NCI-H187 (cell line): ENCODE measurements at places on chromosomes 1 and 21.

- DNase-seq = no peak
Observed at GRCh38 chr1:56153276-56153675, 426.1 kb downstream of the PLPP3 start.

DNA sequence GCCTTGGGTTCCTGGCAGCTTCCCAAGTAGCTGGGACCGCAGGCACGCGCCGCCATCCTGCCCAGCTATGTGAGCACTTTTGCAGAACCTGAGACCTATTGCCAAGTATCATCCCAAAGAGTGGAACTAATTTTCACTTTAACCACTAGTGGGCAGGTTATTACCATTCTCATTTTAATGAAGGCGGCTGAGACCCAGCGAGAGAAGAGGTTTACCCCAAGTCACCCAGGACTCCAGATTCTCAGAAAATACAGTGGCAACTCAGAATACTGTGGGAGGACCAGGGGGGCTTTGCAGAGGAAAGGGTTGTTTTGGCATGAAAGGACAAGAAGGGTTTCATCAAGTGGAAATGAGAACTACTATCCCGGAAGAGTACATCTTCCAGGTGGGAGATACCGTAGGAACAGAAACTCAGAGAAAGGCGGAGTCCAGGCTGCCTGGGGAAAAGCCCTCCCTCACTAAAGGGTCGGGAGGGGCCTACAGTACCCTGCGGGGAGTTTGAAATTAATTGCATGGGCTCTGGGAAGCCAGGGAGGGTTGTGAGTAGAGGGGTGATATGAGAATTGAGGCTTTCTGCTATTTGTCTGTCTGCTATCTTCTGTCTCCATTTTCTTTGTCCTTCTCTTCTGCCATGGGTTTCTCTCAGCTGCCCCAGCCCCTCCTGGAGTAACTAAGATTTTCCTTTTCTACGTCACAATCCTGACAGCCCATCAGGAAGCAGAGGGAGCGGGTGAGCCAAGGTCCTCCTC is 7.2 kb upstream of the SEMA4A start:
- peak; percentile 54 for DNase-seq

- no peak for DNase-seq
Observed at GRCh38 chr1:195965036-195965435, 643.2 kb downstream of the KCNT2 start.

DNA sequence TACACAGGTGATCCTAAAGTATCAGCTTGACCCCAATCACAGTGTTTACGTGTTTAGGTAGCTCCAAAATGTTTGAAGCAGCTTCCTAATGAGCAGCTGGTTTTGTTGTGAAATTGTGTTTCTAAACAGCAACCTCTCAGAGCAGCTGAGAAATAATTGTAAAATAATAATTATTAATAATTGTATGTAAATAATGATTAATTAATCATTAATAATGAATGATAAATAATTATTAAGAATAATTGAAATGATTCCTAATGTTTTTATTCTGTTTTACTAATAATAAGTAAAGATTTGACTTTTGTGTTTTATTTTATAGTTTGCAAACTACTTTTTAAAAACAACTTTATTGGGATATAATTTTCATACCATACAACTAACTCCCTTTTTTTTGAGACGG is 182.2 kb downstream of the URB2 start:
- no peak for DNase-seq

DNA sequence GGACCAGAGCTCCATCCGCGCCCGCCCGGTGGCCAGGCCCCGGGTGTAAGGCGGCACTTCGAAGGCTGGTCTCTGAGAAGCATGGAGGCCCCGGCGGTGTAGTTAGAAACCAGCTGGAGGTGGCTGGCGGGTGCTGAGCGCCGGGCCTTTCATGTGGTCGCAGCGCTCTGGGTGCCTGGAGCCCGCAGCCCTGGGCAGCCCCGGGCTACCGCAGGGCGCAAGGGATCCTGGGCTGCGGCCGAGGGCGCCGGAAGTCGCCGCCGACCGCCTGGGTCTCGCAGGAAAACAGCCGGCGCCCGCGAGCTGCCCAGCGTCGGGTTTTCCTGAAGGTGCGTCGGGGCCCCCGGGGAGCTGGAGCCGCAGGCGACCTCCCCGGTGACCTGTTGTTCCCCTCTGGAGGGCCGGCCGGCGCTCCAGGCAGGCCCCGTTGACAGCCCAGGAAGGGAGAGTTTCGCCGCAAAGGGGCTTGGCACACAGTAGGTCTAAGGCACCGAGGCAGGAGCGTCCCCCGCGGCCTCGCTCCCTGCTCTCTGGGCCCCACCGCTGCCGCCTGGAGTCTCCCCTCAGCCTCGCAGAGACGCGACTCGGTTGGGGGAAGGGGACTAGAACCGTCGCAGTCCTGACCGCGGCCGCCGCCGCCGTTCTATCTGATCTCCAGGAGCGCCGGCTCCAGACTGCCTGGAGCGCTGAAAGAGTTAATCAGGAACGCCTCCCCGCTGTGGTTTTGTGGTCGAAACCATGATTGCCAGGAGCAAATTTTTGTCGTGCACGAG is 2.7 kb downstream of the GRHL3 start:
- DNase-seq = no peak
